ENCODE measurements at places on chromosomes 2 and 18.

DNA sequence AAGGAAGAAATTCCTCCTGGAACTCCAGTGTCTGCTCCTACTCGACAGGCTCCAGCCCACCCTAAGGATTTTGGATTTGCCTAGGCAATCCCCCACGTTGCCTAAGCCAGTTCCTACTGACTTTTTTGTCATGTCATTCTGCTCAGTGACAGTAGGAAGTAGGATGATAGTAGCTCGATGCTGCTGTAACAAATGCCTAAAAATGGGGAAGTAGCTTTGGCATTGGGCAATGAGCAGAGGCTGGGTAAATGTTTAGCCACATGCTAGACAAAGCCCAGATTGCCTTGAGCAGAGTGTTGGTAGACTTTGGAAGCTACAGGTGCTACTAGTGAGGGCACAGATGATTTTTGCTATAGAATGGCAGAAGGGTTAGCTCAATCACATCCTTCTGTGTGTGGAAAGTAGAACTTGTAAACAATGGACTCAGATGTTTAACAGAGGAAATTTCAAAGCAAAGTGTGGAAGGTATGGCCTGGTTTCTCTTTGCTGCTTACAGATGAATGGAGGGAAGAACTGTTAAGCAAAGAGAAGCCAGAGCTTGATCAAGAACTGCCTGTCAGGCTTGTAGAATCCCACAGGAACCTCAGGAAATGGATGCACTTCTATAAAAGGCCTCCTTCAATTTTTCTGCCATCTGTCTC is 154.8 kb downstream of the RNF144A start:
- no peak for DNase-seq

GRCh38 chr2:146852661-146853060 is 992.2 kb upstream of the ACVR2A start:
- DNase-seq = no peak

DNA sequence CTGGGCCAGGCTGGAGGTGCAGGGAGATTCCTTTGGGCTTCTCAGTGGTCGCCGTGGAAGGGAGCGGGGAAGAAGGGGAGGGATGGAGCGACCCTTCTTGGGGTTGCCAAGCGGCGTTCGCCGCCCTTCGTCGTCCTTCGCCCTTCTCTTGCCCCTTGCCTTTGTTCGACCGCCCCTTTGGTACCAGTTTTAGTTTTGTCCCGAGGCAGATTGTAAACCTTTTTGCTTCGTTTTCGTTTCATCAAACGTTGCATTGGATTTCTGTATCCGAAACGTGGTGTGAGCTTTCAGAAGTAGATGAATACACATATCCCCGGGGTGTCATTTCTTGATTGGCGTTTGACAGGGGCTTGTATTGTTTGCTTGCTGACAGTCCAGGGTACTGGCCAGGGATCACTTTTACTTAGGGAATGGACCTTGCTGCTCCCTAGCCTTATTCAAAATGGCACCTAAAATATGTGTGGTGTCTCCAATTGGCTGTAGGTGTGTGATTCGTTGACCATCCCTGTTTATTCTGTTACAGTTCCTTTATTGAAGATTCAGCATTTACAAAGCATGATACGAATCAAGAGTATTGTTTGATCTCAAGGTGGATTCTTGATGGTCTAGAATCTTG is 788 bp downstream of the USP14 start:
- DNase-seq = no peak

- no peak for DNase-seq
Measured at GRCh38 chr18:23159344-23159743, 24.1 kb downstream of the CABLES1 start.

- no peak for DNase-seq
Measured at GRCh38 chr2:99825630-99826029, 316.8 kb downstream of the AFF3 start.

- DNase-seq = no peak
Measured at GRCh38 chr2:132766573-132766972, 96.6 kb upstream of the LYPD1 start.

- DNase-seq = no peak
Measured at GRCh38 chr2:120491111-120491625, 145.2 kb downstream of the INHBB start.

DNA sequence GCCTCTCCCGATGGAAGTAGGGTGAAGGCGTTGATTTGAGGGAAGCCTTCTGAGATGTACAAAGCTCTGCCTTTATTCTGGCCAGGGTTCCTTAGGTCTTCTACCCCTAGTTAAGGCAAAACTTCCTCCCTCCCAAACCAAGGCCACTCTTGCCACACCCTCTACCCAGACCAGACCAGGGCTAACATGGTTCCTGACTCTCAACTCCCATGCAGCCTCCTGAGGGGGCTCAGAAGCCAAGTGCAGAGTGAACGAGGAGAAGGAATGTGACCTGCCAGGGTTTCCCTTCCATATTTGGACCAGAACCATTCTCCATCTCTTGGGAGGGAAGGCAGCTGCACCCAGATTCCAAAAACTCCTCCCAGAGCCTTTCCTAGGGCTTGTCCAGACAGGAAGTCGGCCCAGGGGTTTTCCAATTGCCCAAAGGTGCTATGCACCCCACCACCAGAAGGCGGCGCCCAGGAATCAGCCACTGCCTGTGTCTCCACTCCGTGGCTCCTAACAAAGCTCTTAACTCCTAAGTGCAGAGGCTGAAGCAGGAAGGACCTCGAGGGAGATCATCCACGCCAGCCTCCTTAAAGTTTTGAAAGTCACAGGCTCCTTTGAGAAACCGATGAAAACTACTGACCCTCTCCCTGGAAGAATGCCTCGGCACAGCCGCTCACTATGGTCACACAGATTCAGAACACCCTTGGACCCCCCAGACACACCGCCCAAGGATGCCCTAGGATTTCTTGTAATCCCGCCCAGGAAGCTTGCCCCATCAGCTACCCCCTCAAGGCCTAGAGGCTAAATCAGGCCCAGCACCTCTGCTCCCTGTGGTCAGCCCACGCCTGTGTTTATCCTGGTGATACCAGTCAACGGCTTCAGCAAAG is 157.8 kb downstream of the SMAD2 start:
- peak; percentile 19 for DNase-seq

- no peak for DNase-seq
Measured at GRCh38 chr2:26491563-26492167, 13.7 kb upstream of the OTOF start.

All from activated CD8-positive, alpha-beta memory T cell treated with anti-CD3 and anti-CD28 coated beads for 4 hours (primary cell).